Central memory CD8-positive, alpha-beta T cell (primary cell): ENCODE measurements at places on chromosomes 4 and X.

DNA sequence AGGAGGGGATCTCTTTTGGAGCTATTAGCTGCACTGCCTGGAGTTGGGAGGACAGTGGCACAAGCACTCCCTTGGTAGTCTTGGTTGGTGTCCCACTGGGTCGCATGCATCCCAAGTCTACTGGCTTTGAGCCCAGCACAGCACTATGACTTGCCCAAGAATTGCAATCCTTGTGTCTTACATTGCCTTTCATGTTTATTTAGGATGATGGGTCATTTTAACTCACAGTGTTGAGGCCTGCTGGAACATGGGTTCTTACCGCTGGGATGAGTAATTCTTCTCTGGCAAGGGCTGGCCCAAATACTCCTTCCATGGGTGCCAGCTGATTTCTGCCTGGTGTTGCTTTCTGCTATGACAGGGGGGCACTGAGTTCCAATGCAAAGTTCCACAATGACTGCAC is 185.5 kb downstream of the TEX13C start:
- DNase-seq = no peak

DNA sequence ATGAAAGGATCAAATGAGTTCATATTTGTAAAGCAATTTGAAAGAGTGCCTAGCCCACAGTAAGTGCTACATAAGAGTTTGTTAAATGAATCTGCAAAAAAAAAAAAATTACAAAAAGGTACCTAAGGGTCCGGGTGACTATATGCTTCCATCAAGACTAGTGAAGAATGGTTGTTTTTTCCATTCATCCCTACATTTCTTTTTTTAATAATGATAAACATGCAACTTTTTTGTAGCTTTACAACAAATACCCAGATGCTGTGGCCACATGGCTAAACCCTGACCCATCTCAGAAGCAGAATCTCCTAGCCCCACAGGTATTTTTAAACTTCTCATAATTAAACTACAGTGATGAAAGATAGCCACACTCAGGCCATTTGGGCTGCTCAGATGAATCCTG is 4.3 kb downstream of the SPP1 start:
- DNase-seq = no peak

GRCh38 chrX:51487960-51488267 is 8.5 kb downstream of the NUDT11 start:
- DNase-seq = no peak

DNA sequence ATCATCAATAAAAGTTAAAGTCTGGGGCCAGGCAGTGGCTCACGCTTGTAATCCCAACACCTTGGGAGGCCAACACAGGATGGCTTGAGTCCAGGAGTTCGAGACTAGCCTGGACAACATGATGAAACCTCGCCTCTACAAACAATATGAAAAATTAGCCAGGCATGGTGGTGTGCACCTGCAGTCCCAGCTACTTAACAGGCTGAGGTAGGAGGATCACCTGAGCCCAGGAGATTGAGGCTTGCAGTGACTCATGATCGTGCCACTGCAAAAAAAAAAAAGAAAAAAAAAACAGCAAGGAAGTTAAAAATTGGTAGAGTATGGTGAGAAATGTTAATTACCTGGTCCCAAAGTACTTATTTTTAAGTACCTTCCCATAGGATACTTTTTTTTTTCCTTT is 27.5 kb downstream of the FBXW7 start:
- no peak for DNase-seq

DNA sequence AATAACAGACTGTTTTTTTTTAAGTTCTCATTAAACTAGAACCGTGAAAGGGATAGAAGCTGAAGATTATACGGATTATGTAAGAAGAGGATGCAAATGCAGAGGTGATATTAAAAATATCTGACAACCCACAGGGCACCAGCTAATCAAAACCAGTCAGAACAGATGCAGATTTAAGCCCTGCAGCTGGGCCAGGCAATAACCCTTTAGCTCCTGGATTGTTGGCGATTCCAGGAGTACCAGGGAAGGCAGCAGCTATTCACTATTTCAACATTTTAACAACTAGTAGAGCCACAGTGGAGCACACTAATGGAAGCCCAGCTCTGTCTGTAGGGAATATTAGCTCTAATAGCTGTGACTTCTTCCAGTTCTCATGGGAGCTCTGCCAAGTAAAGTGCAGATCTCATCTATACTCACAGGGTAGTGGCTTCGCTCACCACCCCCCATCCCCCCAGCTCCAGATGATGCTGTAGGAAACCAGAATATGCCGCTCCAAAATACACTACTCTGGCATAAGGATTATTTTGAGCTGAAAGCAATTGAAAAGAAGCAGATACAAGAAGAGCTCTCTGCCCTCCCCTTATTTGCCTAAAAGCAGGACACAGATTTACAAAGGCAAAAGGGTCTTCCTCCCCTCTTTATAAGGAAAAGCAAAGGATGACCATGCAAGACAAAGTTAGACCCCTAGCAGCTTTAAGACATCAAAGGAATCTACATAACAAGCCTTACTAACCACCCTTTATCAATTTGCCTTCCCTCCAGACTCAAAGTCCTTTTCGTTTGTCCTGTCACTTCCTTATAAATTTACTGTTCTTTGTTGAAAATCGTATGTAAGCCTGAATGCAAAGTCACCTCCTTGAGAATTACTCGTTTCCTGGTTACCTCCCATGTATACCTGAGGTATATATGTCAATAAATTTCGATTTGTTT is 13.7 kb downstream of the SCD5 start:
- no peak for DNase-seq

DNA sequence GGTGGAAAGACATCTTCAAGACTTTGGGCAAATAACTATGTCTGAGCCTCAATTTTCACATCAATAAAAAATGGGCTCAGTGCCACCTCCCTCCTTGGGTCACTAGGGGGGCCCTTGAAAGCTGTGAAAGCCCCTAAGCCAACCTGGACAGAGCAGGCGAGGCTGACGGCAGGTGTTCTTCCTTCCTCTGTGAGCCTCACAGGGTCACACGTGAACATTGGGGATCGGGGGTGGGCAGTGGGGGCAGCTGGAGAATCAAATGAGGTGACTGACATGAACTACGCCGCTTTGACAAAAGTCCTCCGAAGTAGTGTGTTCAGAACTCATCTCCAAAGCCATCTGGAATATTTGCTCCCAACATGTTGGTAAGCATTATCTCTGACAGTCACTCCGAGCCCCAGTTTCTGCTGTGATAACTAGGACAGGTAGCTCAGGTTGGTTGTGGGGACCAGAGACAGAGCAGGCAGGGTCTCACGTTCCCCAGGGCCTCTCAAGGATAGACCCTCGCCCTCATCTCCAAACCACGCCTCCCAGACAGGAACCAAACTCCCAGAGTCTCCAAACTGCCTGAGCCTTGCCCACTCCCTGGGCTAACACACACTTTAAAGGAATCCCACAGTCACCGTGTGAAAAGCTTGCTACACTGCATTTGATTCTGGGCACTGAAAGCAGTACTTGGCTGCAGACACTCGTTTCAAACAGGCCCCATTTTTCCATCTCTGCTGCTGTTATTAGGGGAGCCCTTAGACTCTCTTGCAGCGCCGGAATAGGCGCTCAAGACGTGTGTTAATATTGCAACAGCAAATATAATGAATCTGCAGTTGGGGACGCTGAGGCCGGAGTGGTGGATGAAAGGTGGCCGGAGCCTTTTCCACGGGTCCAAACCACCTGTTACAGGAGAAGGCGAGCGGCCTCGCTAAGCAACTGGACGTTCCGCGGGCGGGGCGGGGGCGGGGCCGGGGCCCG is 717 bp upstream of the WFS1 start:
- no peak for DNase-seq
